Activated CD4-positive, CD25-positive, alpha-beta regulatory T cell treated with anti-CD3 and anti-CD28 coated beads, Interleukin-2, amount 50 U/mL, for 72 hours (primary cell): ENCODE measurements at places on chromosomes 3 and 15.

GRCh38 chr3:197256836-197257444 is 41.5 kb downstream of the DLG1 start:
- no peak for DNase-seq

- no peak for DNase-seq
These were observed 4.6 kb upstream of the P2RY14 start for GRCh38 chr3:151282921-151283320.

DNA sequence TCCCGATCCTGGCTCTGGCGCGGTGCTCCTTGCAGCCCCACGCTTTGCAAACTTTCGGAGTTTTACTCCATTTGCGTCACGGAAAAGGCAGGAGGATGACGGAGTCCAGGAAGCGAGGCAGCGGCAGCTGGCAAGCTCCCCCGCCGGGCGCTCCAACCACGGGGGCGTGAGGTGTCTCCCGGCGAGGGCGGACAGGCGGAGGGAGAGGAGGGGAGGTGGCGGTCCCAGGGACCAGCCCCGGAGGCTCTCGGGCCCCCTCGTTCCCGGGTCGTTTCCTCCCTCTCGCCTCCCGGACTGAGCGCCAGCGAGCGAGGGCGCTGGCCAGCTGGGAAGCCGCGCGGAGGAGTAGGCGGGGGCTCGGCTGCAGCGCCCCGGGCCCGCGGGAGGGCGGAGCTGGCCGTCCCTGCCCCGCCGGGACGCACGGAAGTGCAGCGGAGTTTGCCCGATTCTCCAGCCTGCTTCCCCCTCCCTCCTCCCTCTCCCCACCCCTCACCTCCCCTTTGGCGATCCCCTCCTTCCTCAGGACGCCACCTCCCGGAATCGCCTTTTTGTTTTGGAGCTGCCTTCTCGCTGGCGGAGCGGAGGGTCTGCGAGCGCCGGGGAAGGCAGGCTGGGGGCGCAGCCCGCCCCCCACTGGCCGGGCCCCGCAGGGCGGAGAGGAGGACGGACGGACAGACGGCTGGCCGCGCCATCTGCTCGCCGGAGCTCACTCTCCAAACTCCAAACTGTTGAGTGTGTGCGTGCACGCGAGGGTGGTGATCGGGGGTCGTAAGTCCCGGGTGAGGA is at the start of gene SNX33:
SNX33 (plus strand) TSS at position 543 of the 786 bp plus-strand sequence. CDS start 1,191 bp downstream, outside the sequence.
- DNase-seq = peak; percentile 65

DNA sequence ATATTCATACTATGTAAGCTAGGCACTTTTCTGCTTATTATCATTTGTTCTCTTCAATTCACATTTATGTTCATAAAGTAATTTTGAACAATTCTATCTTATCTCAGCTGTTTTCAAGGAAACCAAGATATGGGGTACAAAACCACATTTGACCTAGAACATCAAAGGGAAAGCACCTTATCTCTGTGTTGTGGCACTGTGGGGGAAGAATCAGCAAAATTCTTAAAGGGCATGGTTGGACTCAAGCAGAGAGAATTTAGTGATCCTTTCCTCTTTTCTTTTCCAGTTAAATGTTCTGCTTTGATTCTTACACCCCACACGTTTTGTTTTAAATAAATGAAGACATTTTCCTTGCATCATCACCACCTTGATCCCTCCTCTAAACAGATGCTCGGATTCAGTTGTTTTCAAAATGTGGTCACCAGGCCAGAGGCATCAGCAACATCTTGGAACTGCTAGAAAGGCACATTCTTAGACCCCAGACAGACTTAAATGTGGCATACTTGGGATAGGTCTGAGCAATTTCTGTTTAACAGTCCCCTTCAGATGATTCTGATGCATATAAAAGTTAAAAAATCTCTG is 128.4 kb upstream of the TP63 start:
- no peak for DNase-seq

DNA sequence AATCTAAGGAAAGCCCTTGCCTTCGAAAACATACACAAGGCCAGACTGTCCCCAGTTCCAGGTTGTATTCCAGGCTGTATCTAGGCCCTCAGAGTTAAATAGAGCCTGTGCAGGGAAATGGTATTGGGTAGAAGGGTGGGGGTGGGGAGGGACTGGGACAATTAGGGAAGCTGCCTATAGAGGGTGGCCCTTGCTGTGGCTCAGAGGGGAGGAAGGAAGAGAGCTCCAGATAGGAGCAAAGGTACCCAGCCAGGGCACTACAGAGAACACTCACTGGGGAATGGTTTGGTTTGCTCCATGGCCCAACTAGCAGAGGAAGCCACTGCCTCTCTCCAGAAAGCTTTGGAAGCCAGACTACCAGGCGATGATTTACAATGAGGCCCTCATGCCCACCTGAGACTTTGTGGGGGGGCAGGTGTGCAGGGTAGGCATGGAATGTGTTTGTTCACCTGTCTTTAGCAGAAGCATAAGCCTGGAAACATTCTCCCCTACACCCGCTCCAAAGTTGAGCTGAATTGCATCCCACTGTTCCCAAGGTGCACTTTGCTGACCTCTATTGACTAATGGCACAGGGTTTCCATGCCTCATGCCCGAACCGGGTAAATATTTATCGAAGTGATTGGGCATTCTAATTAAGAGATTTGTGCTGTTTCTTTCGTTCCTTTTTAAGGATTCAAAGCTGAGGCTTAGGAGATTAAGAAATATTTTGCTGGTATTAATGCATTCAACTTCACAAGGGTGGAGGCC is 6.3 kb upstream of the TLE3 start:
- no peak for DNase-seq

DNA sequence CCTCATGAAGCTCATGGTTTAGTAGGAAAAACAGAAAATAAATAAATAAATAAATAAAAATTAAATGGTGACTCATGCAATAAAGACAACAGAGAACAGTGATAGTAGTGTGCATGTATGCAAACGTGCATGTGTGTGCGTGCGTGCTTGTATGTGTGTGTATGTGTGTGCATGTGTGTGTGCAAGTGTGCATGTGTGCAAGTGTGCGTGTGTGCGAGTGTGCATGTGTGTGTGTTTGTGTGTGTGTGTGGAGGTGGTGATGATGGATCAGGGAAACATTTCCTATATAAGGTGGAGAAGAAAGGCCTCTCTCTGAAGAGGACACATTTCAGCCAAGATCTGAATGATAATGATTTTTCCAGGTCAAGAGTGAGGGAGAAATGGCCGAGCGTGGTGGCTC is 47.2 kb downstream of the CACNA2D3 start:
- no peak for DNase-seq

- DNase-seq = no peak
These were observed 24.7 kb upstream of the ULK4 start for GRCh38 chr3:41986561-41986960.

- DNase-seq = no peak
These were observed 156.8 kb upstream of the ADAMTS9 start for GRCh38 chr3:64844558-64844957.

- DNase-seq = no peak
These were observed 40.8 kb downstream of the FOXP1 start for GRCh38 chr3:71542521-71543370.

- no peak for DNase-seq
These were observed 256.5 kb downstream of the SHQ1 start for GRCh38 chr3:72591522-72592421.

- DNase-seq = no peak
These were observed 257.2 kb downstream of the NFKBIZ start for GRCh38 chr3:102106416-102107097.

GRCh38 chr3:30795176-30795575 is 99.3 kb downstream of the GADL1 start:
- no peak for DNase-seq

GRCh38 chr3:97948351-97949109 is 23.7 kb downstream of the RIOX2 start:
- no peak for DNase-seq

- no peak for DNase-seq
These were observed 9.1 kb downstream of the SLC6A1 start for GRCh38 chr3:11001658-11002021.

DNA sequence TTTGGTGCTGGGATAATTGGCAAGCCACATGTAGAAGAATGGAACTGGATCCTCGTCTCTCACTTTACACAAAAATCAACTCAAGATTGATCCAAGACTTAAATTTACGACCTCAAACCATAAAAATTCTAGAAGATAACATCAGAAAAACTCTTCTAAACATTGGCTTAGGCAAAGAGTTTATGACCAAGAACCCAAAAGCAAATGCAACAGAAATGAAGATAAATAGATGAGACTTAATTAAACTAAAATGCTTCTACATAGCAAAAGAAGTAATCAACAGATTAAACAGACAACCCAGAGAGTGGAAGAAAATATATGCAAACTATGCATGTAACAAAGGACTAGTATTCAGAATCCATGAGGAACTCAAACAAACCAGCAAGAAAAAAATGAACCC is 80.1 kb downstream of the CLDN1 start:
- DNase-seq = no peak

DNA sequence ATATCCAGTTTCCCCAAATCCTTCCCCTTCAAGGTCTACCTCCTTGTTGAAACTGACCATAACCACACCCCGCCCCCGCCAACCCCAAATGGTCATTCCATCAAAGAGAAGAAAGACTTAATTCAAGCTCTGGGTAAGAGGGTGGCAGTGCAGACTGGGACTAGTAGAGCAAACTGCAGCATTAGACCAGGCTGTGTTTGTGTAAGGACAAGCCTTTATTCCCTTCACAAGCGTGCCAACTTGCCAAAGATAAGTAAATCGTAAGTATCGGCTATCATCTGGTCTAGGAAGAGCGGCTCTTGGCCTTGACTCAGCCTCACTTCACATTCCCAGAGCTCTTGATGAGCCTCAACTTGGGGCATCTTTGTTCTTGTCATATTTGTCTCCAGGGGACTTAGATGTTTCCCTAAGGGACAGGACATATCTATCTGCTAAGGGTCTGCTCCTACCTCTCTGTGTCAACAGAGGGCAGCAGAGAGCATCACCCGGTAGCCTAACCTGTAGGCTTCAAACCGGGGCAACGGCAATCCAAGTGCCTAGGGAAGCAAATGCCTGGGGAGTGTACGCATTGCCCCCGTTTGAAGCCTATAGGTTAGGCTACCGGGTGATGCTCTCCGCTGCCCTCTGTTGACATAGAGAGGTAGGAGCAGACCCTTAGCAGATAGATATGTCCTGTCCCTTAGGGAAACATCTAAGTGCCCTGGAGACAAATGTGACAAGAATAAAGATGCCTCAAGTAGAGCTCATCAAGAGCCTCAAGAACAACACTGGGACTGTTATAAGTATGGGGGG is 8.9 kb upstream of the MAP3K13 start:
- DNase-seq = peak; percentile 60

DNA sequence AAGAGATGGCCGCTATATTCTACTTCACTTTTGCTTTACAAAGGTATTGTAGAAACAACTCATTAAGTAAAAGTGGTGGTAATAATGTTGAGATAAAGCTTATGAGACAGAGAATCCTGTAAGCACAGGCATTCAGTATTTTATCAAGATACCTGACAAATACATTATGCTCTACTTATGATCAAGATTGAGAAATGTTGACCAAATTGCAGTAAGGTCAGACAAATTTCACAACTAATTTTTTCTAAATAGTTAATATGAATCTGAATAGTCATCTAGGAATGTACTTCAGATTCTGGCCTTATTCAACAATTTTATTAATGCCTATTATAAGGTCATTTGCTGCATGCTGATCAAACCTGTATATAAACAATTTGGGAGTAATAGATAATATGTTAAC is 95.1 kb upstream of the MBNL1 start:
- no peak for DNase-seq

DNA sequence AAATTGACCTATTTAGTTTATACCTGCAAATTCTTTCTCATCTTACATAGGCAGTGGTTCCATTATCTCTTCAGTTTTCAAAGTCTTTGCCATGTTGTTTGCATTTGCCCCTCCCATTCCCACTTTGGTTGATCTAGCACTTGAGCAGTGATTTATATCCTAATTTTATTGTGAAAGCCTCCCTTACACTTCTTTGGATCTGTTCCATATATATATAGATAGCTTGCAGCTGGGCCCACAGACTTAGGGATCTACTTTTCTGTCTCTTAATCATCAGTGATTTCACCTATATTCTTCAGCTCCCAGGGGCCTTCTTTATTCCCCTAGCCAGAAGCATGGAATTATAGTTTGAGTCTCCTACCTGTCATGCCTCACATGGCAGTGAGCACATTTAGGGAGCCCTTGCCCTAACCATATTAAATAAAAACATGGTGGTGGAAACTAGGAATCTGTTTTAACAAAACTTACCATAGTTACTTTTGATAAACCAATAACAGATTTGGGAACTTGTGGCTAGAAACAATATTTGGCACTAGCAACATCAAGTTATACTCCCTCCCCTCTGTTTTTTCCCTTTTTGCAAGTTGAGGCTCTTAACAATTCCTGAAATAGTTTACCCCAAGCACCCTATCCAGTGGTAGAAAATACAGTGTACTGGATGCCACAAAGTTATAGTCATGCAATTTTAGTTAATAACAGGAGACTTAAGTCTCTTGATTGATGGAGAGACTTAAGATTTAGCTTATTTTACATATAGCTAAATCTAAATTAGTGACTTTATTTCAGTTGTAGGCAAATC is 41.7 kb downstream of the ARIH1 start:
- no peak for DNase-seq

DNA sequence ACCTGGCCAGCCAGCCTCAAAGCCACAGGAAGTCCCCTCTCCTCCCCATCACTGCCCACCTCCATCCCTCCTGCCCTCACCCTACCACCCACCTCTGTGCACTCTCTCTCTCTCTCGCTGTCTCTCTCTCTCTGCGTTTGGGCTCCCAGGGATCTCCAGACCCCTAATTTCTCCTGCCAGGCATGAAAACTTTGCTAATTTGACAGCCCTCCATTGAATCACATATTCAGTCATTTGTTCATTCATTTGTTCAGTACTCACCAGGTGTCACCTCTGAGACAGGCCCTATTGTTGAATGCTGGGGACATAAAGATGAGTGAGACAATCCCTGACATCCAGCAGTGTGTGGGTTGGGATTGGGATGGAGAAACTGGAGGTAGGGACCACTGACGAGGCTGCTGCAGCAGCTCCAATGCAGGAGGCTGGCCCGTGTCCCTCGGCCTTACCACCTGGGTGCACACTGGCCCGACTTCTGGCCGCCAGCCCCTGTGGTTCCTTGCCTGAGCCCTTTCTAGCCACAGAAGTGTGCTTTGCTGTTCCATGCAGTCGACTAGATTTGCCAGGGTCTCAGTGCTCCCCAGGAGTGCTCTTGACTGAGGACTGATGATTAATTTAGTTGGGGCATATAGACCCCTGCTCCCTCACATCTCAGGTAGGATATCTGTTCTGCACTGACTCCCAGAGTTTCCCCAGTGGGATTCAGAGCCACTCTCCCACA is 38.6 kb upstream of the TSEN2 start:
- DNase-seq = no peak
